Activated T-cell treated with anti-CD3 and anti-CD28 coated beads for 24 hours (primary cell): ENCODE measurements at places on chromosomes 2 and 18.

- no peak for DNase-seq
These were observed 42.7 kb upstream of the RPL31 start for GRCh38 chr2:100959225-100959880.

- DNase-seq, result no peak
These were observed 133.1 kb upstream of the CCDC195 start for GRCh38 chr2:224849264-224849663.

GRCh38 chr2:220296174-220296573, 668.7 kb downstream of the SLC4A3 start:
- no peak for DNase-seq

- no peak for DNase-seq
These were observed 33.6 kb downstream of the HJURP start for GRCh38 chr2:233820774-233821105.

GRCh38 chr2:207253666-207254345, 88.1 kb upstream of the KLF7 start:
- DNase-seq, result no peak
